Activated T-helper 1 cell treated with anti-CD3 and anti-CD28 coated beads, Interleukin-12 subunit alpha, Interleukin-12 subunit beta, Interleukin-2, Interleukin-4 antibody, amounts not matched to agents 30 ng/mL and 10 ng/mL and 1 ng/mL, durations not matched to agents 14 hours and 24 hours and 36 hours (primary cell): ENCODE measurements at places on chromosomes 5 and 9.

- DNase-seq, result no peak
Observed at GRCh38 chr5:153437251-153437650, 53.2 kb upstream of the GRIA1 start.

- no peak for DNase-seq
Observed at GRCh38 chr5:109005297-109006009, 257.8 kb downstream of the FER start.

DNA sequence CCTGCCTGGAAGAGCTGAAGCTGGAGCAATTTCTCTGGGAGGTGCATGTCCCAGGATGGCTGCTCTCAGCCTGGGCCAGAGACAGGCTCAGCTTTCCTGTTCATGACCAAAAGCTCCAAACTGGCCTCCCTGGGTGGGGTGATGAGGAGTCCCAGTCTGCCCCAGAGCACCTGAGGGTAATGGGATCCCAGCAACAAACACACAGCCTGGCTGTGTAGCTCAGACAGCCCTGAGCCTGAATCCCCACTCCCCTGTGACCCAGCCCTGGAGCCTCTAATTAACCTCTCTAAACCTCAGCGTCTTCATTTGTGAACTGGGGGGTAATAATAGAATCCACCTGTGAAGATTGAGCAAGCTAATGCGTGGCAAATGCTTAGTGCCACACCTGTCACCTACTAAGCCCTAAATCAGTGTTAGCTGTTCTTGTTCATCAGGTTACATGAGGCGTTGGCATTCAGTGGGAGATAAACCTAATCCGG is 67.5 kb downstream of the HSPA4 start:
- DNase-seq, result no peak

DNA sequence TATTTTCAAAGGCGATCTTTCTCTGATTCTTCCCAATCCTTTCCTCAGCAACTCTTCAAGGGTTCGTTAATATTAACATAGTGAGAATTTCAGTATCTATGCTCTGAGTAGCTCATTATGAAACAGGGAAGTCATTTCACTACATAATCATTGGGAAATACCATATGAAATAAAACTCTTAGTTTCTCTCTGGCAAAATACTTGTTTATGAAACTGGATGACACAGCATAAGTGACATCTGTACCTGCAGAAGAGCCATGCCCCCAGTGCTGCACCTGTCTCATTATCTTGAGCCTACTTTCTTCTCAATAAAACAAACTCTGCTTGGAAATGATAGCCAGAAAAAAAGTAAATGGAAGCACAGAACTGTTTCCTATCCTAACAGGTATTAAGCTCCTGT is 33.8 kb upstream of the OTULIN start:
- no peak for DNase-seq

GRCh38 chr9:106752581-106752980 is 110.4 kb upstream of the ZNF462 start:
- no peak for DNase-seq
